ENCODE measurements at places on chromosomes 16 and 17.
A peak's percentile ranks its signal among the peaks of the same experiment; 100 is the strongest.

DNA sequence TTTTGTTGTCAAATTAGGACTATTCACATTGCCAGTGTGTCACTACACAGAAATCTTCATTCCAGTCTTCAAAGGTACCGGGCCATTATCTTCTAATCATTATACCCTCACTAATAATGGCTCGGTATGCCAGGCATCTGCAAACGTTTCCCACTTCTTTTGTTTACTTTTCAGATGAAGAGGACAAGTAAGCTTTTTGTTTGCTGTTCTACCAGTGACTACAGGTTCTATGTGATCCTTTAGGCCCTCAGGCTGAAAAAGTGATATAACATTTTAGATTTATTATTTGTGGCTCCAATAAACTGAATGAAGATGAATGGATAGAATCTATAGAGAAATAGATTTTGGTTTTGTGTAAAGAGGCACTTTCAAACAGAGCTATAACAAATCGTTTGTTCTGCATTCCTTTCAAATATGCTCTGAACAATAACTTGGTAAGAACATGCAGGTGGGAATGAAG is 403 bp upstream of the KRTAP3-1 start:
- peak; percentile 36 for DNase-seq

GRCh38 chr17:1323336-1323735 is 43.9 kb downstream of the TRARG1 start:
- DNase-seq, result no peak

GRCh38 chr16:6125483-6126259 is 1028.1 kb upstream of the EEF2KMT start:
- no peak for DNase-seq

DNA sequence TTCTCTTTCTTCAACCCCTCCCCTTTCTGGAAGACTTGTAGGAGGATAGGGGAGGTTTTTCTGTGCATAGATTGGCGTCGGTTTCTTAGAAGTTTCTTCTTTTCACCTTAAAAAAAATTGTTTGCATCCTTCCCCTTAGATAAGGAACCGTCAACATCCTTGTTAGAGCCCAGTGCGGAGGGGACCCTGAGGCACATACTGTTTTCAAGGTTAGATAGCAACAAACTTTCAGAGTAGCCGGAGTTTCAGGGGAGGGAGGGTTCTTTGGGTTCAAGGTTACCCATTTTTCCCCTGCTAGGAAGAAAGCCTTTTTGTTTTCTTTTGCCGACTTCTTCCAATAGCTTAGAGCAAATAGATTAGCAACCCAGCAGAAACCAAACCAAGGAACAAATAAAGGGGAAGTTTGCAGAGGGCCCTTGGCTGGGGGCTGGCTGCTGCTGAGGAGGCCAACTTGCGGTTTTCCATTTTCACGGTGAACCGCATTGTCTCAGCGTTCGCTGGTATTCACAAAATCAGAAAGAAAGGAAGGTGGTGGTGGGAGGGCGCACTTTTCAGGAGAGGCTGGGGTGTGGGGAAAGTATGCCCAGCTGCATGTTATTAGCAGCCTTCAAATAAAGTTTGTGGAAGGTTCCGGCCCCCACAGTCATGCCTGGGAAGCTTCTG is 28.8 kb downstream of the MSI2 start:
- no peak for DNase-seq

DNA sequence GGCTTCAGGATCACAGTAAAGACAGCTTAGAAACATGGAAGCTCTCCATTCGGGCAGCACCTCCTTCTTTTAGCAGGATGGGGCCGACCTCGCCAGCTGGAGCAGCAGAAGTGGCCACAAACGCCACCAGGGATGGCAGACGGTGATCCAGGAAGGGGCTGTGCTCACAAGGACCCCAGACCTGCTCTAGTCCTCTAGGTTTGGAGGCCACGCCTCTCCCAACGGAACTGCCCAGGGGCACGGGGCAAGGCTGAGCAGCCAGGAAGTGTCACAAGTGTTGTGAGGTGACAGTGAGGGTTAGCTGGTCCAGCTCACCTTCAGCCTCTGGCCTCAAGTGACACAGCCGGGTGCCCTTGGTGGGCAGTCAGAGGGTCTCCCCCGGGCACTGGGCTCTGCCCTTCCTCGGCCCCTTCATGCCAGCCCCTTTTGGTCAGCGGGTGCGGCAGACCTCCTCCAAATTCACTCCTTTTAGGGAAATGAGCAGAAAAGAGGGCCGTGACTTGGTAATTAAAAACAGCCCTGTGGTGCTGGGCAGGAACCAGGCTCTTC is 20.4 kb downstream of the CEP295NL start:
- DNase-seq, result no peak

- DNase-seq, result no peak
These were observed 2.7 kb downstream of the SHCBP1 start for GRCh38 chr16:46618516-46618915.

DNA sequence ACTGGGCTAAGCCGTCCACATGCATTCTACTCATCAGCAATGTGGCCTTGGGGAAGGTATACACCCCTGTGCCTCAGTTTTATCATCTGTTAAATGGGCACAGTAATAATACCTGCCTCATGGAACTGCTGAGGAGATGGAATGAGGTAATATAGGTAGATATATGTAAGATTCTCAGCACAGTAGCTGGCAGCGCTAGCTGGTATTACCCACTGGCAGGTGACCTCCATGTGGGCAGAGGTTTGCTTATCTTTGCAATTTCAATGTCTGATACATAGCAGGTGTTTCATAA is 1.2 kb upstream of the SGCA start:
- DNase-seq, result no peak

DNA sequence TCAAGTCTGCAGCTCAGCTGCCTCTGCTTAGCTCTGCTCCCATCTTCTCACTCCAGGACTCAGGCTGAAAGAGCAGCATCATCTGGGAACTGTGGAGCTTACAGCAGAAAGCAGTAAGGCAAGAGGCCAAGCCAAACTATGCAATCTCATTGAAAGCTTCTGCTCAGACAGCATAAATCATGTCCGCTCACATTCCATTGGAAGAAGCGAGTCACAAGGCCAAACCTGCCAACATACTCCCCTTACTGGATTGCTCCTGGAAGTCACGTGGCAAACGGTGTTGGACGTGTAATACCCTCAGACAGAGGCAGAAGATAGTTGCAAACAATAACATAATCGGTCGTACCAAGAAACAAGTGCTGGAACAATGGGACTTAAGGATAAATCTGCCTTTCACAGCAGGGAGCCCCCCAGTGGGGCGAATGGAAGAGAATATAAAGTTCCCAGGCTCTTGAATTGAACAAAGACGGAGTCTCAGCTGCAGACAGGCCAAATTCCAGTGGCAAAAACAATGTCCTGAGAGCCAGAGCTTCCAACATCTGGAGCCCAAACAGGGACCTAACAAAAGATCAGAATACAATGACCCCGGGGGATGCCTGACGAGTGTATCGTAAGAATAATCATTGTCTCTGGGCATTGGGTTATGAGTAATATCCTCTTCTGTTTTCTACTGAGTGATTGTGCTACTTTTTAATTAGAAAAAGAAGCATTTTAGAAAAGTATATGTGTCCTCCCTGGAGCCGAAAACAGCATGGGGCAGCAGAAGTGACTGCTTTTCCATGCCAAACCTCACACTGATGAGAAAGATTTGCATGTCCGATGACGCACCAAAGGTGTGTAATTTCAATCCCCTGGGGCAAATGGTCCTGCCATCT is 68.4 kb downstream of the CMC2 start:
- DNase-seq, result no peak

DNA sequence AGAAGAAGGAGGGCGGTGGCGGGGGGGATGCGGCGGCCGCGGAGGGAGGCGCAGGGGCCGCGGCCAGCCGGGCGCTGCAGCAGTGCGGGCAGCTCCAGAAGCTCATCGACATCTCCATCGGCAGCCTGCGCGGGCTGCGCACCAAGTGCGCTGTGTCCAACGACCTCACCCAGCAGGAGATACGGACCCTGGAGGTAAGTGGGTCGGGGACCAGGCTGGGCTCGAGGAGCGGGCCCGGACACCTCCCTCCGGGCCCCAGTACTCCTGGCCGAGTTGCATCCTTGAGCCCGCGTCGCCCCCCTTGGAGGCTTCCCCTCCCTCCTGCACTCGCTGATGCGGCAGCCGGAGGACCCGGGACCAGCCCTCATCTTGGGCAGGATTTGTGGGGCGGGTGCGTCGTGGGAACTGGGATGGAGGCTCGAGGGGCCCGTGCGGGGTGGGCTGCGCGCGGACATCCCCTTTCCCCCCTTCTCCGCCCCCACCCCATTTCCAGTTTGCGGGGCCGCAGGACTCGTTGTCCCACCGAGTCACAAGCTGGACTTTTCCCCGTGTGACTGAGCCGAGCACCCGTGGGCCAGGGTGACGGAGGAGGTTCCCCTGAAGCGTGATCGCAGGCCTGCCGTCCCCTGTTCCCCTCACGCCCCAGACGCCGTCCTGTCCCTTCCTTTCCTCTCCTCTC is 572 bp downstream of the KSR1 start:
- no peak for DNase-seq

DNA sequence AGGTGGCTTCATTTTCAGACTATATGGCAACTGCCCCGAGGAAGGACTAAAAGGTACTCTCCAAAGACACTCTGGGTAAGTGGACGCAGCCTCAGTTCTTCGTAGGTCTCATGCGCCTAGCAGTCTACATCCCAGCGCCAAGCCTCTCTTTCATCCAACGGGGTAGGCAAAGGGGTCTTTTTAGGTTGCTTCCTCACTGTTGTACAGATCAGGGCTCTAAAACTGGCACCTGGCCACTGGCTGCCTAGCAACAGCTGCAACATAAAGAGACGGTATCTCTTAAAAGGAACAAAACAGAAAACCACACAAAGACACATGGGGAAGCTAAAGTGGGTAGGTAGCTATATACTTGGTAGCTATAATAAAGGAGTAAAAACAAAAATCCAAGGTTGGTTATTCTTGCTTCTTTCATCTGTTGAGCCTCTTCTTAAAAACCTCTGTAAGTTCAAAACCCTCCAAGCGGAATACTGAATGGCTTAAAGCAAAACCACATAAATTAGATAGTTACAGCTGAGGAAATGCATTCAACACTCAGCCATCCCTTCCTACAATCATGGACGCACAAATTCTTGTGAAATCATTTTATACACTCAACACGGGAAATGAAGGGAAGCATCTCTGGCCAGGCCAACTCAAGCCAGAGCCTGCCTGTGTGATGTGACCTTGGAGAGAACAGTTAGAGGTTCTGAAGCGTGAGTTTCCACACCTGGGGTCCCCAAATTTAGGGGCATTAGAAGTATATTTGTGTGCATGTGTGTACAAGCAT is 22.7 kb downstream of the CYTH1 start:
- DNase-seq, result peak; percentile 59

DNA sequence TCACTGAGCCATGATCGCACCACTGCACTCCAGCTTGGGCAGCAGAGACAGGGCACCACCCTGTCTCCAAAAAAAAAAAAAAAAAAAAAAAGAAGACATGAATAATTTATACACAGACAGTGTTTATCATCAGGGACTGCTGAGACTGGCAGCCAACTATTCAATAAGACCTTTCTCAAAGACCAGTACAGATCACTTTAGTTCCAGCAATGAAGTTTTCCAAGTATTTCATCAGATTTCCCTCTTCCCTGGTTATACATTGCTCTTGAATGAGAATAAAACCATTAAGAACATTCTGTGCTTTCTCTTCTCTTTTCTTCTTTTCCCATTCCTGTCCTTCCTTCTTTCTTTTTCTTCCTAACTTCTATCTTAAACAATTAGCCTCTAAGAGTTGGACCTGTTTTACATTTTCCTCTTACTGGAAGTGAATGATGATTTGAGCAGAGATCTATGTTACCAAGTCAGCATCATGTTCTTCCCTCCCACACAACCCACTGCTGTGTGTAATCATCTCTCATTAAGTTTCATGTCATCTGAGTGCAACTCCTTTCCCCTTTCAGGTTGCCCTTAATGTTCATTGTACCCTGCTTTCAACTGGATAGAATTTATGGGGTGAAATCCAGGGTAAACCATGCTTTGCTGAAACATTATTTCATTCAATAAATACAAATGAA is 35.9 kb upstream of the SMIM36 start:
- no peak for DNase-seq

GRCh38 chr17:50944054-50944901 is 78.1 kb upstream of the TOB1 start:
- DNase-seq, result no peak

- no peak for DNase-seq
These were observed 868 bp downstream of the FAM20A start for GRCh38 chr17:68600067-68600930.

DNA sequence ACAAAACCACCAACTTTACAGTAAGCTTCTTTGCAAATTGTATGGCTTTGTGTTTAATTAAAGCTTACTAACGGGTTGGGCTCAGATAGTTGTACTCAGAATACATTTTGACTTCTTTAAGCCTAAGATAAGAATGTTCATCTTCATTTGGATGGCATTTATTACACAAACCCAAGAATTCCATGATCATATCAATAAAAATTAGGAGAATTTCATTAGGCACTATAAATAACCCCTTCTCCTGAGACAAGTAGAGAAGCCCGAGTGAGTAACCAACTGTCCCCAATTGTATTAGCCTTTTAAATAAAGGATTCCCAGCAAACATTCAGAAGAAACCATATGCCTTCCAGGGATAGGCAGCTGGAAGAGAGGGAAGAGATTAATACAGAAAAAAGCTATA is 504.7 kb downstream of the KCNJ2 start:
- DNase-seq, result no peak

GRCh38 chr16:15949210-15950160 is at the start of gene ABCC1:
Gene ABCC1, plus strand, starts transcription at chr16:15949616. Its CDS starts 136 bp downstream, at chr16:15949752.
- no peak for DNase-seq

GRCh38 chr17:5758651-5759050 is 174.3 kb upstream of the NLRP1 start:
- DNase-seq, result no peak

- DNase-seq, result no peak
These were observed 91.2 kb upstream of the CIBAR2 start for GRCh38 chr16:85203462-85203813.

DNA sequence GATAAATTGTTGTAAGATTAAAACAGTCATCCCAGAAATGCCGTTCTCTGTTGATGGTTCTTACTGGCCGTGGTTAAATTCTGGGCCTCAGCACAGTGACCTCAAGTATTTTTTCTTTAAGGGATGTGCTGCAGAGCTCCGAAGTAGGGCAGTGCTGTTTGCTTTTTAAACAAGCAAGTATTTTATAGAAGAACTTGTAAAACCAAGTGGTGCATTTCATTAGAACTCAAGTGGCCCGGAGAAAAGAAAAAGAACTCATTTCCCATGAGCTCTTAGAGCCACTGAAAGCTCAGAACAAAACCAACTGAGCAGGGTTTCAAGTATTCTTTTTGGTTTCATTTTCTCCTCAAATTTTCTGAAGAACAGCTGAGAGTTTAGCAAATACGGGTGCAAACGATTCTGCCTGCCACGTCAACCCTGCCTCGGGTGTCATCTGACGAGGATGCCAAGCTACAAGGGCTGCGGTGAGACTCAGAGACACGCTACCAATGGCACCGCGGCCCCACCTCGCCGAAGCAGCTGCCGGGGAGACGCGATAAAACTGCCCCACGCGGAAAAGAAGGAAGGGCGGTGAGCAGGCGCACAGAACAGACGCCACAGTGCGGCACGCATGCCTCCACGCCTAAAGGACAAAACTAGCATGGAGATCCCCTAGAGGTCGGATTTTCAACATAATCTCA is 6.3 kb downstream of the LMF1 start:
- peak; percentile 13 for DNase-seq

GRCh38 chr17:41772218-41772585 is 14.3 kb downstream of the JUP start:
- no peak for DNase-seq

Measured in NCI-H2029 treated with DMSO at 0.1 percent for 48 hours (cell line).